ENCODE measurements at places on chromosomes 6 and 20. TPM values are rescaled to one million over a fixed set of nuclear protein-coding genes. Genes with fewer than 3 reads are reported as not detected.

Gene CNBD2
- total RNA-seq = 2.4 TPM

Gene SAMD5
- 6.9 TPM for total RNA-seq

Gene IL17F
- total RNA-seq = not detected

Gene LCA5
- 2.3 TPM for total RNA-seq

DNA sequence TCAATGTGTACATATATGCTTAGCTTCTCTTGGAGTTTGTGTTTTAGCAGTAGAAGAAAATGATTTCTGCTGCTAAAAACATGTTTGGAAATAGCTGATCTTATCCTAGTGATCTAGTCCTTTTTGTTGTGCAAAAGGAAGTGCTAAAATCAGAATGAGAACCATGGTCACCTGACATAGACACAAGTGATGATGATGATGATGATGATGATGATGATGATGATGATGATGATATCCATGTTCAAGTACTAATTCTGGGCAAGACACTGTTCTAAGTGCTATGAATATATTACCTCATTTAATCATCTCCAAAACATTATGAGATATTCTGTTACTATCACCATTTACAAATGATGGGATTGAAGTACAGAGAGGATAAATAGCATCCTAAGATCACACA lies 79.8 kb downstream of the ANKEF1 start:
- no peak for DNase-seq

DNA sequence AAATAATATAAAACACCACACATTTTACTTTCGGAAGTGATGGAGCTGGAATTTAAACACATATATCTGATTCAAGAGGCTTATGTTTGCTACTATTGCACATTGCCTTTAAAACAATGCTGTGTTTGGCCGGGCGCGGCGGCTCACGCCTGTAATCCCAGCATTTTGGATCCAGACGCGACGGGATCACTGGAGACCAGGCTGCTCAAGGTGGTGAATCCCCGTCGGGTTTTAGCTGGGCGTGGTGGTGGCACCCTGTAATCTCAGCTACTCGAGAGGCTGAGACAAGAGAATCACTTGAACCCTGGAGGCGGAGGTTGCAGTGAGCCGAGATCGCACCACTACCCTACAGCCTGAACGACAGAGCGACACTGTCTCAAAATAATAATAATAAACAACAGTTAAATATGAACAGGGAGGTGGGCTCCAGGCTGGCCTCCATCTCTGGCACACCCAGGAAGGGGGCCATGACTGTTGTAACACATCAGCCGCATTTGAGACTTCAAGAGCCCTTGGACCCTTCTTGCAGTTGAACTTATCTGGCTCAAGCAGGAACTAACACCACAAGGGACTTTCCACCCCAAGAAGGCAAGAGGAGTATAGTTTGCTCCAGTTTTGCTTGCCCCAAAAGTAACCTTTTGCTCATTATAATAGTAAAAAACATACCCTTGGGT lies 127.1 kb upstream of the ZNF184 start:
- DNase-seq = no peak

DNA sequence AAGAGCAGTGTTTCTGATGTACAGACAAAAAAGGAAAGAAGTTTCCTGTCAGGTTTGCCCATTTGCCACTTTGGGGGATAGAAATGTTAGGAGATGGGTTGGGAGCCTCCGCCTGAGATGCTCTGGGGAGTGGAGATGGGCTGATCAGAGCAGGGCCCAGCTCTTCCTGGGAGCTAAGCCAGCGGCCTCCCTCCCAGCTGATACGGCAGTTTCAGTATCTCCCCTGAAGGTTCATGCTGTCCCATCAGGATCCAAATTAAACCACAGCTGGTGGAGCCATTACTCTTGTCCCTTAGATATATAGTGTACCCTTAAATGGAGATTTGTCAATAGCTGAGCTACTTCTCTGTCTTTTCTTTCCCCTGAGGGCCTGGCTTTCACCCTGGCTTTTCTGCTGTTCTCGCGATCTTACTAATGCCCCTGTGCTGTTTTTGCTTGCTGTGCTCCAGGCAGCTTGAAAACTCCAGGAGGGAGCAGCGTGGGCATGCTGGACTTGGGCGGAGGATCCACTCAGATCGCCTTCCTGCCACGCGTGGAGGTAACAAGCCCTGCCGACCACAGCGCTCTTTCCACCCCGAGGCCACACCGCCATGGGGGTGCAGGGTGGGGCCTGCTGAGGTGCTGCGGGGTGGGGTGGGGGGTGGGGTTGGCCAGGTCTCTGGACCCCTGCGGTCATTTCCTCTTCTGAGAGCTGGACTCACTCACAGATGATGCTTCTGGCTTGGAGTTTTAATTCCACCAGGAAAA lies 20.9 kb downstream of the ENTPD6 start:
- DNase-seq = no peak

Measured in Caki2 (cell line).